ENCODE measurements at places on chromosomes 7 and 10.
A peak's percentile ranks its signal among the peaks of the same experiment; 100 is the strongest.

GRCh38 chr10:8894148-8894547 is 839.7 kb downstream of the GATA3 start:
- DNase-seq, result no peak

GRCh38 chr10:44885710-44886109 is 25.4 kb upstream of the TMEM72 start:
- DNase-seq, result no peak

- DNase-seq, result peak; percentile 47
Measured at GRCh38 chr10:114304571-114305421, 65.7 kb downstream of the VWA2 start.

- no peak for DNase-seq
Measured at GRCh38 chr10:17120694-17121093, 8.9 kb downstream of the CUBN start.

- DNase-seq, result no peak
Measured at GRCh38 chr10:14833106-14833505, 4.7 kb downstream of the CDNF start.

GRCh38 chr7:22793593-22794462 is 28.8 kb downstream of the TOMM7 start:
- DNase-seq, result no peak

DNA sequence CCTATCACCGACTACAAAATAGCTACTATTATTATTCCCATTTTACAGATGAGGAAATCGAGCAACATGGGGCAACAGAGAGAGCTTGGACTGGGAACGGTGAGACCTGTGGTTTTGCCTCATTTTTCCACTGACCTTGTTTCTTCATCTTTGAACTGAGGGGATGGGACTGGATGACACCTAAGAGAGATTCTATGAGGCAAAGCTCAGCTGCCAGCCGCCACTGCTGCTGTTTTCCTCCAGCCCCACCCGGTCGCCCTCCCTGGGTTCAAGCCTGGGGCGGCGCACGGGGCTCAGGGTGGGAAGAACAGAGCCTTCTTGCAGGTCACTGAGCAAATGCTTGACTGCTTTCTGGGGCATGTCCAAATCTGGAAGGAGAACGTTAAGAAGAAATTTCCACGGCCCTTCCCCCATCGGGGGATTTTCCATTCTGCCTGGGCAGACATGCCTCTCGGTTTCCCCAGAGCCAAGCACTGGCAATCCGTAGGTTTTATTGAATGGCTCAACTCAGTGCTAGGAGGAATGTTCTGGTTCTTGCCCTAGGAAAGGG is 12.3 kb downstream of the DDIT4 start:
- DNase-seq, result no peak

DNA sequence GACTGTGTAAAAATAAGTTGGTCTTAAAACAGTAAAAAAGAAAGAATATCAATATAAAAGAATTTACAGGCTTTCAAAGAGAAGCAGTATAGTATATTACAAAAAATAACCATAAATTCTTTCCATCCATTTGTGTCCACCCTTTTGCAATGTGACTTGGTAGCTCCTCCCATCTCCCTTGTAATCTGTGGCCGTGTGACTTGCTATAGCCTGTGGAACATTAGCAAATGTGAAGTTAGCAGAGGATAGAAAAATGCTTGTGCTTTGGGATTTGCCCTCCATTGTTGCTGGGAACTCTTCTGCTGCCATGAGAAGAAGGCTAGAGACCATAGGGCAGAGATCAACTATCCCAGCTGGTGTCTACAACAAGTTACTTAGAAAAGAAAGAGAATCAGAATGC is 30.2 kb downstream of the KLHL7 start:
- DNase-seq, result no peak

- DNase-seq, result no peak
Measured at GRCh38 chr7:67309764-67310549, 313.3 kb downstream of the TYW1 start.

DNA sequence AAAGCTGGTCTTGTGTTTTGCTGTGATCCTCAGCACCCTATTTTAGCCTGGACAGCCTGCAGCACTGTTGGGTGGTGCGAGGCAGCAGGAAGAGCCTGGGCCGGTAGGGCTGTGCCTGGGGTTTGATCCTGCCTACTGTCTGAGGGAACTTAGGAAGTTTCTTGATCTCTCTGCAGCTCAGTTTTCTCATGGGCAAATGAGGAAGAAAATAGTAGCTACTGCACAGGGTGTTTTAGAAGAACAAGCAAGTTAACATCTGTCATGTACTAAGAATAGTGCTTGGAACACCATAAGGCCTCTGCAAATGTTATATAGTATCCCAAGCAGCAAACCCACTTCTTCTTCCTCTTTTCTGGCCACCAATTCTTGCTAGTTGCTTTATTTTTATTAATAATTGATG is 12.0 kb upstream of the AGR2 start:
- no peak for DNase-seq

GRCh38 chr7:27839099-27839498 is 99.1 kb downstream of the TAX1BP1 start:
- no peak for DNase-seq

- no peak for DNase-seq
Measured at GRCh38 chr10:15265056-15265455, 96.6 kb upstream of the NMT2 start.

GRCh38 chr7:3028071-3028757 is 15.5 kb downstream of the CARD11 start:
- DNase-seq, result no peak

DNA sequence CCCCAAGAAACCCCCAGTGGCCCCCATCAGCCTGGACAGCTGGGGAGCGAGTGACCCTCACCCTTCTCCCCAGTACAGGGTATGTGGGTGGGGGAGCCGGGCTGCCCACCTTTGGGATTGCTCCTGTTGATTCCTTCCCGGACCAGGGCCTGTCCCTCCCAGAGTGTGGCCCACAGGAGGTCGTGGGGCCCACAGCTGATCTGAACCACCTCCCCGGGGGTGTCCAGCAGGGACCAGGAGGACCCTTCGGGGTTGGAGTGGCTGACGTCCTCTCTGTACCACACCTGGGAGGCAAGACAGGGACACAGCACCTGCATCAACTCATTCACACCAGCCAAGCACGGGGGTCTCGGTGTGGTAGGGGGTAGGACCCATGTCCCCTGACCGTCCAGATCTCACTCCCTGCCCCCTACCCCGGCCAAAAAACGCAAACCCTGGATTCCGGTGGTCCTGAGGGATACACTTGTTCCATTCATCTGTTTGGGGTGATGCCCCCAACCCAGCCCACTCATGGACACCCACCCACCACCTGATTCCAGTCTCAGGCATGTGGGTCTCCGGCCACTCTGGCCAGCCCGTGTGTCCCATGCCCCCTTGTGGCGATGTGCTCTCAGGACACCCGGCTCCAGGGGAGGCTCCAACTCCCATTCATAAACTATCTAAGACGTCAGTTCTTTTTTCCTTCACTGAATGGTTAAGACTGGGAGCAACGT is 10.9 kb downstream of the TECPR1 start:
- DNase-seq, result no peak

DNA sequence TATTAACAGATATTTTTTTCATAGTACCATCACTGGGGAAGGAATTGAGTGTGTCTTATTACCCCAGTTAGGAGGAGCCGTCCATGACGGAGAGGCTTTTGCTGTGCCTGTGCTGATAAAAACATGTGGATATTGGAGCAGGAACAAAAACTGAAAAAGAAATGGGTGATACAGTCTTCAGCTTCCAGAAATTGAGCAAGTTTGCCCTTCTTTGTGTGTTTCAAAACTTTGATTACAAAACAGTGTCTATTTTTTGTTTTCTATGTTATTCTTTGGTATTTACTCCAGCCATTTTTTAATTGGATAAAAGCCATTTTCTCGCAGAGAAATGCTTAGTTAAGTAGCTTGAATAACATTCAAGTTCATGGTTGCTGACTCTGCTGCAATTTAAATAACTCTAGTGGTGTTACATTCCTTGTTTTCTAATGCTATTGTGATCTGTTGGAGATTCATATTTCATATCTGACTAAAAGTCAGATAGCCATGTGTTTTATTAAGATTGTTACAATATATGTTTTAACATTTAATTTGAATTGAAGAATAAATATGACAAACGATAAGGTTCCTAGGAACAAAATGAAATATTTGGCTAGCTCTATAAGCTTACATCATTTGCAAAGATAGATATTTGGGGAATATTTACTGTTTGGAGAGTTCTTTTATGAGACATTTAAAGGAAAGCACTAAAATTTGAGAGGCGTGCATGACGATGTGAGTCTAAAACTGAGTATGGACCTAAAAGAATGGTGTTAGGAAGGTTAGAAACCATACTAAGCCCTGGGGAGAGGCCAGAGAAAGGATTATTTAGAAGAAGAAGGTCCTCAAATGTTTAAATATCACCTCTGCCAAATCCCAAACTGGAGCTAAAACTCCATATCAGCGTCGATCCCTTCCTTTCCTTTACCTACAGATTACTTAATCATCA is 747.3 kb upstream of the CELF2 start:
- DNase-seq, result no peak

DNA sequence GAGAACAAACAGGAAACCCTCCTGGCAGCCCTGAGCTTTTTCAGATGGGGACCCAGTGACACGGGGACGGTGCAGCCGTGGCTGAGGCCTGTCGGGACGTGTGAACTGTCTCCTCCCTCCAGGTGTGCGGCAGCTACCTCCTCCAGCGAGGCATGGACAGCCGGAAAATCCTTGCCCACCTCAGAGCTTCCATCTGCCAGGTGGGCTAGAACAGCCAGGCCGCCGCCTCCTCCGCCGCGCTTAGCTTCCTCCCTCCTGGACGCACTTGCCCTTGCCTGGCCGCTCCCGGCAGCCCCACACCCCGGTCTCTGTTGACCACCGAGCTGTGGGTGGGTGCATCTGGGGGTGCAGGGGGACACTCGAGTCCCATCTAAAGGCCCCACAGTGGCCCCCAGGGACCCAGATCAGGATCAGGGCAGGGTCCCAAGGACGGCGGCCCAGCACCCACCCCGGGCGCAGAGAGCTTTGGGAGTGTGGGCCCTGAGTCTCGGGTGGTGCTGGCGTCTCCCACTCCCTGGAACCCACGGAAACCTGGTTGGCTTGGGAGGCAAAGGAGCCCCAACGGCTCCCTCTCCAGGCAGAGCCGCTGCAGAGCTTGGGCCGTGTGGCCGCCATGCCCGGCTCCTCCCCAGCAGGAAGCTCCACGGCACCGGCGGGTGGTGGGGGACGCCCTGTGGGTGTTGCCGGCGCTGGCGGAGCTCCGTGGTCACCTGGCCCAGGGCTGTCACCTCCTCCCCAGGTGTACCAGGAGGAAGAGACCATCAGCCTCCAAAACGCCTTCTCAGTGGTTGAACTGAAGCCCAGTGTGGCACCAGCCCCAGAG is 32.9 kb upstream of the UTF1 start:
- no peak for DNase-seq

- DNase-seq, result no peak
Measured at GRCh38 chr10:51176976-51177695, 102.8 kb downstream of the PRKG1 start.

DNA sequence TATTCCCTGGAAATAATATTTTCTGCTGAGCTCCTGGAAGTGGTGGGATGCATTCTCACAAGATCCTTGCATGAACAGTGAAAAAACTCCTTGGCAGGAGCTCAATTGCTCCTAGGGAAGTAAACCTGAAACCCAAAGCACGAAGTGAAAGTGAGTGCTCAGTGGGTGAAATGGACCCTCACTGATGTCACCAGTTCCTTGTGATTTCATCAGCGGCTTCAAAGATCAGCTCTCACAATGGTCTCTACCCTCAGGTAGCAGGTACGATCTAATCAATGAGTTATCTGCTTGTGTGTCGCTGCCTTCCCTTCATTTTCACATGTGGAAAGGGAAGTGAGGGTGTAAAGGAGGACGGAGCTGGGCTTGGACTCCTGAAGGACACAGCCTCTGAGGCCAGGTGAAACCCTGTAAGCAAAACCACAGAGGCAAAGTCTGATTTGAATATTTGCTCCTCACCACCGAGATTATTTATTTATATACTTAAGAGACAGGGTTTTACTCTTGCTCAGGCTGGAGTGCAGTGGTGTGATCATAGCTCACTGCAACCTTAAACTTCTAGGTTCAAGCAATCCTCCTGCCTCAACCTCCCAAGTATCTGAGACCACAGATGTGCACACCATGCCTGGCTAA is 255.4 kb upstream of the LYZL1 start:
- no peak for DNase-seq

DNA sequence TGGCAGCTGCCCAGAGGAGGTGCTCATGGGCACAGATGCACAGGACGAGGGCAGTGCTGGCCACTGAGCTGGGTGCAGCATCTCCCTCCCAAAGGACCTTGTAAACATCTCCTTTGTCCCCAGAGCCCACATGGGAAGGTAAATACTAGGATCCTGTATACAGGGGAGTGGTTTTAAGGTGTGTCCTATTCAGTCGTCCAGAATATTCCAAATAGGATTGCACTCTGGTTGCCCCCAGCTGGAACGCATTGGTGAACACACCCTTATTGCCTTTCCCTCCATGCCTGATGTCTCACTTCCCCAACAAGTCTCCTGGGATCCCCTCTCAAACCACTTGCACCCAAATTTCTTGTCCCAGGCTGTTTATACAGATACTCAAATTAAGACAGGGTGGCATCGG is 152.0 kb upstream of the PCBD1 start:
- no peak for DNase-seq

- no peak for DNase-seq
Measured at GRCh38 chr10:131464789-131465188, 153.3 kb upstream of the TCERG1L start.

DNA sequence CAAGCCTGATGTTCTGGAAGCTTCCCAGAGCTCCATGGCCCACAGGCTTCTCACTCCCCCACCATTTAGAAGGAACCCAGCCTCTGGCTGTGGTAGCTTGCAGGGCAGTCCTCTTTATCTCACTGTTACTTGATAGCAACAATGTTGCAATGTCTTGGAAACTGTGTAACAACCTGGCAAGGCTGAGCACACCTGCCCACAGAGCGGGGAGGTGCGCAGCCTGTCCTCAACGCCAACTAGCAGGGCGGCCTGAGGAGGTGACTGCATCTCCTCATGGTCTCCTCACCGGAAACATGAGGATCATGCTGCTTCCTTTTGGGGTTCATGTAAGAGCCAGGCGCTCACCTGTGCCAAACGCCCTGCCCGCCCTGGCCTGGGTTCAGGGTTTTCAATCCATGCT is 43.7 kb upstream of the INSIG1 start:
- no peak for DNase-seq

DNA sequence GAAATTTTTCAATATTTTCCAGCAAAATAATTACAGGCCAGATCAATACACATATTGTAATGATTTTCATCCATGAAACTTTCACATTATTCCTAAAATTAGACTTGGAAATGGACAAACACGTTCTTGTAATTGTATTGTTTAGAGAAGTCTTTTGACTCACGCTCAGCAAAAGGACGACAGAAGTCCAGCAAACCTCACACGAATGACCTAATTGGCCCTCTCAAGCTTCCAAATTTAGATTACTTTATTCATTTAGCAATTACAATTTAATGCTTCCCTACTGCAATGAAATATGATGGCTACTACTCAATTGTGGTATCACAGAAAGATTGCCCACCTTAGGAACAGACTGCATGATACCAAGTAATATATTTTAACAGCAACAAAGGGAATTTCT is 702.2 kb downstream of the MAGI2 start:
- no peak for DNase-seq

GRCh38 chr10:7302392-7302906 is 108.4 kb downstream of the SFMBT2 start:
- no peak for DNase-seq
